ENCODE measurements at places on chromosomes 3 and 15. TPM values are rescaled to one million over a fixed set of nuclear protein-coding genes. Genes with fewer than 3 reads are reported as not detected.

The TF gene
- polyA plus RNA-seq, result 0.24 TPM

The ELL3 gene
- polyA plus RNA-seq, result 2.2 TPM

The CHDH gene
- polyA plus RNA-seq, result 0.17 TPM

The CCDC54 gene
- not detected for polyA plus RNA-seq

The CIDEC gene
- not detected for polyA plus RNA-seq

The NTRK3 gene
- 42.3 TPM for polyA plus RNA-seq

The PRKCD gene
- polyA plus RNA-seq, result not detected

The GABRA5 gene
- polyA plus RNA-seq, result 25.3 TPM

The UROC1 gene
- not detected for polyA plus RNA-seq

The SLC35G2 gene
- 6.8 TPM for polyA plus RNA-seq

The XYLB gene
- 0.50 TPM for polyA plus RNA-seq

The RTP3 gene
- polyA plus RNA-seq, result not detected

The MYZAP gene
- 0.16 TPM for polyA plus RNA-seq

The PTX3 gene
- 0.57 TPM for polyA plus RNA-seq

The TTLL13 gene
- 0.33 TPM for polyA plus RNA-seq

The NKTR gene
- 227 TPM for polyA plus RNA-seq

The CALML4 gene
- polyA plus RNA-seq, result 0.43 TPM

The AP3S2 gene
- 60.5 TPM for polyA plus RNA-seq
